Activated naive CD4-positive, alpha-beta T cell treated with anti-CD3 and anti-CD28 coated beads, Interleukin-2, amount 50 U/mL, for 16 hours (primary cell): ENCODE measurements at places on chromosomes 11 and 22.

DNA sequence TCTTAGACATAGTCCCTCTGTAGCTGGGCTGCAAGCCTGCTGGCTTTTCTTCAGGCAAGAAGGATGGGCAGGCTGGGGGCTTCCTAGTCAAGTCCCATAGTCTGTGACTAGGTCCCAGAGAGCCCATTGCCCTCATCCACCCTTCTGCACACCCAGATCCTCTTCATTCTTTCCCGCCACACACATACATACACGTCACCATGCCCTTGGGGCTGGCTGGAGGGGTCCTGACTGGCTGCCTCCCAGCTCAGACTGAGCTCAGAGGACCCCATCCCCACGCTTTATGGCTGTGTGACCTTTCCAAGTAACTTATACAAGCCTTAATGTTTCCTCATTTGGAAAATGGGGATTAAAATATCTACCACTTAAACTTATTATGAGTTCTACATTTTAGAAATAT, 13.5 kb upstream of the PPFIBP2 start:
- no peak for DNase-seq

DNA sequence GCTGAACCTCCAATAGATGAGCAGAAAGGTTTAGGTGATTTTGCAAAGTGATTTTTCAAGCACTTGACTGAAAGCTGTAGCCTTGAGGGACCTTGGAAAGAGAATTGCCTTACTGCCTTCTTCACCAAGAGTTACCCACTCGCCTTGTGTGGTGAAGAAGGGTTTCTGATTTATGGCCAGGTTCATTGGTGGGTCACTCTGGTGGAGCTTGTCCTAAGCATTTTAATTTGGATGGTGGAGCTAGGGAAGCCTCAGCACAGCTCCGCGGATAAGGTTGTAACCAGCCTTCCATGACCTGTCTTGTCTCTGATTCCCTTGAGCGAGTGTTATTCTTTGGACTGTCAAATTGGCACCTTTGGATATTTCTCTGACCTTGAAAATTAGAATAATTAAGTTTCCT, 226.4 kb downstream of the FAT3 start:
- no peak for DNase-seq

DNA sequence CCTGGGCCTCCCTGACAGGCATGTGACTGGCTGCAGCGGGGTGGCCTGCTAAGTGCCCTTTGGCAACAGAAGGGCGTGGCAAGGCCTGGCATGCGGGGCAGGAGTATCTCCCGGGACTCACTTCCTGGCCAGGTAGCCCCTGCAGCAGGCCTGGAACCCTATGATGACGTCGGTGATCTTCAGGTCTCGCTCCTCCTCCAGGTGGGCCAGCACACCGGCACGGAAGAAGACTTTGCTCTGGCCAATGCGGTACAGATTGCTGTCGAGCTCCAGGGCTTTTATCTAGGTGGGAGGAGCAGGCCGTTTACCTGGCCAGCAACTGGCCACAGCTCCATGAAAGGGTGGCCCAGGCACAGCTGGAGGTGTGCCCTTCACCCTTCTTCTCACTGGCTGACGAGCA, 50.9 kb downstream of the APOL1 start:
- no peak for DNase-seq

GRCh38 chr22:40463683-40464082, 93.3 kb downstream of the SGSM3 start:
- DNase-seq: peak; percentile 28

DNA sequence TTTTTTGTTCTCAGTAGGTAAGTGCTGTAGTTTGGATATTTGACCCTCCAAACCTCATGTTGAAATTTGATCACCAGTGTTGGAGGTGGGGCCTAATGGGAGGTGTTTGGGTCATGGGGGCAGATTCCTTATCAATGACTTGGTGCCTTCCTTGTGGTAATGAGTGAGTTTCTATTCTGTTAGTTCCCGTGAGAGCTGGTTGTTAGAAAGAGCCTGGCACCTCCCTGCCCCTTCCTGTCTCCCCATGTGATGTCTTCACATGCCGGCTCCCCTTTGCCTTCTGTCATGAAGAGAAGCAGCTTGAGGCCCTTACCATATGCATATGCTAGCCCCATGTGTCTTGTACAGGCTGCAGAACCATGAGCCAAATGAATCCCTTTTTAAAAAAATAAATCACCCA, 138.3 kb downstream of the TMEM135 start:
- DNase-seq: no peak

- peak; percentile 46 for DNase-seq
These were observed 12.6 kb upstream of the APLNR start for GRCh38 chr11:57249384-57250319.

GRCh38 chr11:27770576-27770975, 70.3 kb upstream of the BDNF start:
- no peak for DNase-seq

GRCh38 chr11:67369801-67370284, 3.6 kb downstream of the CLCF1 start:
- DNase-seq: no peak

DNA sequence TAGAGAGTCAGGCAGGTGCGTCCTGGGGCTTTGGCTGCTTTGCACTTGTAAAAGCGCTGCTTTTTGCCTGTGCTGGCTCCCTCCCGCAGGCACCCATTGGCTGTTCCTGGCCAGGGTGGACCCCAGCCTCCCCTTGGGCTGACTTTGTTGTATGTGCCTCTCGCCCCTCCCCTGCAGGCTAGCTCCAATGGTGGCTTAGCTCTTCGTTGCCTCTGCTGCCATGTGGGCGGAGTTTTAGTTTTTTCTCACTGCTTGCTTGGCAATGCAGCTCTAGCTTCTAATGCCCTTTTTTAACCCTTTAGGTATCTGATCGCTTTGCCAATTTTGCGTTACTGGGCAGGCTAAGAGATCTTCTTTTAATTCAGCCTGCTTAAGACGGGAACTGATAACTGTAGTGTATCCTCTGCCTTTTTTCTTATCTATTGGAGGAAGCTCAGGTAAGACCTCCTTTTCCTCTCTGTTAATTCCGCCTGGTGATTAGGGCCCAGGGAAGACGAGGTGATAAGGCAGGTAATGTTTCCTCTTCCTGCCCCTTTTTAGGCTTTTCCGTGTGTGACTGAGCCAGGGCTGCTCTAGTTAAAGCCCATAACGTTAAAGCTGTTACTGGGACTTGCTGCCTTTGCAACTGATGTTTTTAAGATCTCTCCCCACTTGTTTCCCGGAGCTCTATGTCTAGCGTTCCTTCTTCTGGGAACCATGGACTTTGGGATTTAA, 11.7 kb upstream of the GLYATL1 start:
- peak; percentile 41 for DNase-seq

- no peak for DNase-seq
These were observed 115.7 kb upstream of the C11orf87 start for GRCh38 chr11:109306322-109306721.

DNA sequence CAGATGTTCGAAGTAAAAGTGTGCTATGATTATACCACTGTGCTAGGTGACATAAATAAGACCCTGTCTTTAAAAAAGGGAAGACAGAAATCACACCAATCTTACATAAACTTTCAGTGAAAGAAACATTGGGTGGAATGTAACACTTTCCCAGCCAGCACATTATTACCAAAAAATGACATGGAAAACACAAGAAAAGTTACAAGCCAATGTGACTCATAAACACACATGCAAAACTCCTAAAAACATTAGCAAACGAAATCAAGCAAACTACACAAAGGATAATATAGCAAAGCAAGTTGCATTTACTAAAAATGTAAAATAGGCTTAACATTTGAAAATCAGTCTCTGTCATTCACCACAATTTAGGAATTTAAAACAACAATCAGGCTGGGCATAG, 47.0 kb downstream of the SBF2 start:
- DNase-seq: no peak

GRCh38 chr11:67367761-67368227, 5.6 kb downstream of the CLCF1 start:
- no peak for DNase-seq

GRCh38 chr11:19093976-19094375, 23.0 kb upstream of the ZDHHC13 start:
- DNase-seq: no peak

GRCh38 chr22:40385036-40385782, 14.8 kb downstream of the SGSM3 start:
- no peak for DNase-seq

DNA sequence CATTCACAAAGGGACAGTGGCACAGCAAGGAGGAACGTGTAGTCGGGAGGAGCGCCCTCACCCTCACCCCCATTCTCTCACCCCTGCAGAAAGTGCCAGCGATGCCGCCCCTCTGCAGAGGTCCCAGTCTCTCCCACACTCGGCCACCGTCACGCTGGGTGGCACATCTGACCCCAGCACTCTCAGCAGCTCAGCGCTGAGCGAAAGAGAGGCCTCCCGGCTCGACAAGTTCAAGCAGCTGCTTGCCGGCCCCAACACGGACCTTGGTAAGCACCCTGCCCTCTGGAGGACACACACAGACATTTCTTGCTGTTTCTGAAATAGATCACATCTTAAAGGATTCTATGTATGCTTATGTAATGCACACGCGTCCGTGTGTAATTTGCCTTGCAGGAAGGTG, 34.9 kb downstream of the TBC1D22A start:
- no peak for DNase-seq

- no peak for DNase-seq
These were observed 45.3 kb downstream of the PHF21A start for GRCh38 chr11:46075928-46076327.

DNA sequence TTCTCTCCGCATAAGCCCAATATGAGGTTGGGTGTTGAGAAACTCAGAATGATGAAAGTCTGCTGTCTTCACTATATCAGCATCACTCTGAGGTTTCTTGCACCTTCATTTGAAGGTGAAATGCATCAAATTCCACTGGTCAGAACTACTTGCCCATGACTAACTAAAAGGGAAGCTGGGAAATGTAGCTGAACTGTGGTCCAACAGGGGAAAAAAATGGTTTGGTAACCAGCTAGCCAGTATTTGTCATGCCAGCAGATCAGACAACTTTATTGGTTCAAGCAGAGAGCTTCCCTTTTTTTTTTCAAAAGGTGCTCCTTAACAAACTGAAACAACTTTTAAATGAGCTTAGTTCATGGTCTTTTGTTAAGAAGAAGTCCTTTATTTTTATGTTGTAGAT, 14.2 kb upstream of the PIK3C2A start:
- DNase-seq: no peak

DNA sequence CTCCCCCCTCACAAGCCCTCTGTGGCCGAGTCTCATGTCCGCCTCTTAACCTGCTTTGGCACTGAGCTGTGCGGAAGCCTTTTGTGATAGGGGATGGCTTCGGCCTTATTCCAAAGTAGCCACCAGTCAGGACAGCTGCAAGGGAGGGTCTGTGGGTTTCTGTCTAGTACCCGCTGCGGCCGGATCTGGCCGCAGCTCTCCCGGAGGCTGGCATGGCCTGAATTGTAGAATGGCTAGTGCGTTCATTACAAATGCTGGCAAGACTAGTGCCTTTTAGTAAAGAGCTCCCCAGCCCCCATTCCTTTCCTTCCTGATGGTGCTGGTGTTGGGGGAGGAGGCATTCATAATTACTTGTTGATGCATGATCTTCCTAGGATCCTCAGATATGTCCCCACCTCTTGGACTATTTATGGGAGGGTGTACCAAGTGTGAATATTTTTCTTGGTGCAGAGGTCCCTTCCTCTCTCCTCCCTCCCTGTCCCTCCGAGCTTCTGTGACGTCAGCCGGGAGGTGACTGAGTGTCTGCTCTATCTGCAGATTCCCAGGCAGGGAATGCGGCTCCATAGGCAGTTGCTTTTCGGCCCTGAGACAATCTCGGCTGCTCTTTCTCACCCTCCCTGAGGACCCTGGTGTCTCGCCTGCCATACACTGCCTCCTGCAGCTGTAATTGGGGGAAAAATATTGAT, 108.7 kb upstream of the E2F8 start:
- no peak for DNase-seq

GRCh38 chr22:44971651-44972362, 38.0 kb downstream of the PHF21B start:
- DNase-seq: peak; percentile 18

DNA sequence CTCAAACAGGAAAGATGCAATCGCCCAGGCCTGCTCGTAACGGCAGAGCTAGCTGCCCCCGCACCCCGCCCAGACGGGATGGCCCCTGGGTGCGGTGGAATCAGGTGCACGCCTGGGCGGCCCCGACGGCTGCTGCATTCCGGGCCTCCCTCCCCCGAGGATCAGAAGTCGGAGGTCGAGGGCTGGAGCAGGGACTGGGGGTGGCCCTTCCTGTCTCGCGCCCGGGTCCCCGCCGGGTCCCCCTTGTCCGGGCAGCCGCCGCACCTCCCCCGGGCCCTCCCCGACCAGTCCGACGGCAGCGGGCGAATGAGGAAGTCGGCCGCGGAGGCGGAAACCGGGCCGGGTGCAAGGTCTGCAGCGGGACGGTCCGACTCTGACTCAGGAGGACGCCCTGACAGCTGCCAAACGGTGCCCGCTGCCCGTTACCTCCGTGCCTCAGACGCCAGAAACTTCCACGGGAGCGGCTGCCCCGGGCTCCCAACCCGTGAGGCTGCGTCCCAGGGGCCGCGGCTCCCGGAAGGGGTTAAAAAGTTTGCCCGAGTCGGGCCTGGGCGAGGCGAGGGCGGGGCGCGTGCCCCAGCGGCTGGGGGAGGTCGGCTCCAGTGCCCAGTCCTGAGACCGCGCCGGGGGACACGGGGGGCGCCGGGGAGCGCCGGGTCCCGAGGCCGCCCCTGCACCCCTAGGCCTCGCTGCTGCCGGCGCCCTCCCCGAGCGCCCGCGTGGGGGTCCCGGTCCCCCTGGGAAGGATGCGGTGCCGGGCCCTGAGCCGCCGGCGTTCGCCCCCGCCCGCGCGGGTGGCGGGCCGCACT, 663 bp downstream of the MYH9 start:
- DNase-seq: peak; percentile 64

DNA sequence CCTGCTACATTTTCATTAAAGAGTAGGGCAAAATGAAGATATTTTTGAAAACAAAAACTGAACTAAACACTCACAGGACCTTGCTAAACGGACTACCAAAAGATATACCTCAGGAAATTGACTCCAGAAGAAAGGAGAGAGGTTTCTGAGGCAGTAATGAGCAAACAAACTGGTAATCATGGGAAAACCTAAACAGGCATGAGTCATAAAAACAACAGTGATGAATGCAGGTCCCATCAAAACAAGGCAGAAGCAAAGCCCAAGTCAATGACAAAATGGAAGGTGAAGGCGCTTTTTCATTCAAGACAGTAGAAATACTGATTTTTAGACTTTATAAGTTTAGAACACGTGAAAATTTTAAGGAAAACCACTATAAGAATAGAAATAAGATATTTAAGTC, 104.5 kb downstream of the EFCAB6 start:
- DNase-seq: no peak

GRCh38 chr11:135046986-135047385, 634.9 kb upstream of the B3GAT1 start:
- DNase-seq: no peak

DNA sequence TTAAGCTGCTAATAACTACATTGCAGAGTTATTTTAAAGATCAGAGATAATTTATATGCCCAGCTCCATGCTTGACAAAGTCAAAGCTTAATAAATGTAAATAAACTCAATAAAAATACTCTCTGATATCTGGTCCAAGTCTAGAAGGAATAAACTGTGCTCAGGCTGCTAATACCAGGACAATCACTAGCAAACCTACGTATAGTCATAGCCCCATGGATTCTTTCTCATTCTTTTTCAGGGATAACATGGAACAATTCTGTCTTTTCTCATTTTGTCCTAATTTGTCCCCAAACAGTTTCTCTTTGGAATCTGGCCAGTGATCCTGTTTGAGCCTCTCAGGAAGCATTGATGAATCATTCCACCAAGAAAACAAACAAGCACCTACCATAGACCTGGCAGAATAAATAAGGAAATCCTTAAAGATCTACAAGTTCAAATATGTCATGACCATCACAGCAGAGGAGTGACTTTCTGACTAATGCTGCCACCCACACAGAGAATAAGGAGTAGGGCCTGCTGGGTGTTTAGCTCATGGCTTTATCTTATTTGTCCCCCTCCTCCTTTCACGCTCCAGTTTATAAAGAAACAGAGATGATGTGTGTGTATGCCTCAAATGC, 14.1 kb upstream of the B3GNT6 start:
- DNase-seq: no peak

GRCh38 chr22:29787371-29787980, 20.3 kb downstream of the UQCR10 start:
- DNase-seq: no peak
